Urinary bladder (tissue), 4 donors: ENCODE measurements at places on chromosomes 6 and 20. TPM values are rescaled to one million over a fixed set of nuclear protein-coding genes. Genes with fewer than 3 reads are reported as not detected.

SOBP gene
- total RNA-seq, result 27.7 TPM

HLA-DQA1 gene
- total RNA-seq, result 16.0 TPM

- DNase-seq, result no peak
Observed at GRCh38 chr6:119612176-119612891, 262.8 kb upstream of the MAN1A1 start.

GRCh38 chr6:168428052-168428826, 12.7 kb upstream of the SMOC2 start:
- no peak for DNase-seq

DNA sequence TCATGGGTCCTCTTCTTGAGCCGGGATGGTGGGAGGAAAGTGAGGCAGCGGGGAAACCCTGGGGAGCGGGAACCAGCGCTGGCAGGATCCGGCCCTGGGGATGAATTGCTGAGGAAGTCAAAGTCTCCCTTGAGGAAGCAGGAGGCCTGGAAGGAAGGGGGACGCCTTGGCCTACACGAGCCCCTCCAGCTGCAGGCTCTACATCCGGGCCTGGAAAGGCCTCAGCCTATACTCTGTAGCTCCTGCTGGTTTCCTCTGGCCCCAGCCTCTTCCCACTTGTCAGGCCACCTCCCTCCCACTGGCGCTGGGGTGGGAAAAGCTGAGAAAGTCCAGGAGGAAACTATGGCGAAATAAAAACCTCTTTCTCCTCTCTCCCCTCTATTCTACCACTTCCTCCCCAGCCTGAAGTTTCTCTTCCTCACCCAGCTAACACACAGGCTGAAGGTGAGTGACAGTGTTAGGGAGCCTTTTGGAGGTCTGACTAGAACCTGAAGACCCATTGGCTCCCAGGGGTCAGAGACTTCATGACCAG, 14.9 kb downstream of the TREML2 start:
- no peak for DNase-seq
